ENCODE measurements at places on chromosomes 5 and 9. TPM values are rescaled to one million over a fixed set of nuclear protein-coding genes. Genes with fewer than 3 reads are reported as not detected.

DNA sequence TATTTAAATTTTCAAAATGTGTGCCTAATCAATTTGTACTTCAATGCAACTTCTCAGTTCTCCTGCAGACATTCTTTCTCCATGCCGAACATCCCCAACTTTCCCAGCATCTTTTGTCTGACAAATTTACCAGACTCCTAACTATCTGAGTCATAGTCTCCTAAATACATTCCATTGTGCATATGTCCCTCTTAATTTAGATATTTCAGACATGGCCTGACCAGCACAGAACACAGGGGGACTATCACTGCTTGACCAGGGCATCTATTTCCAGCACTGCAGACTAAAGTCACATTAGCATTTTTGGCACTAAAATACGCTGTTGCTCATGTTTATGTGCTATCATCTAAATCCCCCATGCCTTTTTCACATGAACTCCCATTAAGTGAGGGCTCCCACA is 71.9 kb downstream of the ITGA1 start:
- H3K36me3 ChIP-seq, result no peaks in the 10 kb centered on the region
- no peaks in the 10 kb centered on the region for H3K27me3 ChIP-seq
- no peak overlapping the region for H3K4me3 ChIP-seq
- no peak for DNase-seq
- H3K27ac ChIP-seq, result no peak overlapping the region

DNA sequence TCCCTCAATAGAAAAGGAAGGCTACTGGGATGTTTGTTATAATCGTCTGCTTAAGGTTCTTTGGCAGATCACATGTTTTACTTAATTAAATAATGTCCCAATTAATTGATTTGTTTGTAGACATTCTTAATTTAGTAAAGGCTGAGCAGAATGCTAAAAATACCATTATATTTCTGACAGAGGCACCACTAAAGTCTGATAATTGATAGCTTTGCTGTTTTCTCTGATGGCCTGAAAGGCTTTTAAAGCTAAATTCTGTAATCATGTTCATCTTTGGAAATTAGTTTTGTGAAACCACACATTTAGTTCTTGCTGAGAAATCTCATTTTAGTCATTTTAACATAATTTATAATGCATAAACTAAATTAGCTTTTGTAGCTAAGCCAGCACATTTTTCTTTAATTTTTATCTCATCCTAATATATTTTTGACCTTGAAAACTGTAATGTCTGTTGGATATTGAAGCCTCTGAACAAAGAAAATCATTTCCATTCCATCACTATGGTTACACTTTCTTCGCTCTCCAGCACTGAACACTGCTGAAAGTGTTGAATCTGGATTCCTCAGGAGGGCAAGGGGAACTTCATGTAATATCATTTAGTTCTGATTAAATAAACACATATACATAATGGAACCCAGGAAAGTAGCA is 329.4 kb downstream of the ELAVL2 start:
- H3K4me3 ChIP-seq, result no peak overlapping the region
- no peaks in the 10 kb centered on the region for H3K36me3 ChIP-seq
- H3K27ac ChIP-seq, result no peak overlapping the region
- no peaks in the 10 kb centered on the region for H3K27me3 ChIP-seq

GRCh38 chr9:86731511-86732063 is 215.7 kb downstream of the GAS1 start:
- no peaks in the 10 kb centered on the region for H3K4me1 ChIP-seq
- DNase-seq, result no peak
- H3K27ac ChIP-seq, result no peak overlapping the region
- no peaks in the 10 kb centered on the region for H3K27me3 ChIP-seq

- no peaks in the 10 kb centered on the region for H3K27me3 ChIP-seq
- H3K4me1 ChIP-seq, result no peaks in the 10 kb centered on the region
- H3K27ac ChIP-seq, result no peak overlapping the region
- no peak for DNase-seq
- H3K36me3 ChIP-seq, result no peaks in the 10 kb centered on the region
- H3K4me3 ChIP-seq, result no peak overlapping the region
Measured at GRCh38 chr9:123401879-123402513, 46.0 kb downstream of the CRB2 start.

DNA sequence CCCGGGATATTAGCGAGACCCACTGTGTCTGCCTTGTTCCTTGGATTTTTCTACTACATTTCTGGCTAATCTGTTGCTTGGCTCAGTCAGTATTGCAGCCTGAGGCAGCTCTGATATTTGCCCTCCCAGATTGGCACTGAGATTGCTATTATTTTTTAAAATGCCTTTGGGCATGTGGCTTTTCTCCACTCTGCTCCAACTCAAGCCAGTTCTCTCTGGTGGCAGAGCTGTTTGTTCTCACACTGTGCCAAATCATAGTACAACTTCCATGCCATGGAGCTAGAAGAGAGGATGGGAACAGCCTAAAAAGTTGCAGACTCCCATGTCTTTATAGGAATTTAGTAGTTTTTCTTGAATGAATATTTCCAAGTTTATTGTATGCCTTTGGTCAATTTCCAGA is 155.9 kb upstream of the ATP10B start:
- no peaks in the 10 kb centered on the region for H3K27me3 ChIP-seq
- DNase-seq, result no peak
- H3K4me1 ChIP-seq, result no peaks in the 10 kb centered on the region
- H3K36me3 ChIP-seq, result peaks cover 2% of the 10 kb centered on the region

GRCh38 chr5:104062621-104063377 is 500.2 kb upstream of the NUDT12 start:
- no peak overlapping the region for H3K27ac ChIP-seq
- no peaks in the 10 kb centered on the region for H3K4me1 ChIP-seq
- H3K27me3 ChIP-seq, result no peaks in the 10 kb centered on the region
- no peaks in the 10 kb centered on the region for H3K36me3 ChIP-seq

DNA sequence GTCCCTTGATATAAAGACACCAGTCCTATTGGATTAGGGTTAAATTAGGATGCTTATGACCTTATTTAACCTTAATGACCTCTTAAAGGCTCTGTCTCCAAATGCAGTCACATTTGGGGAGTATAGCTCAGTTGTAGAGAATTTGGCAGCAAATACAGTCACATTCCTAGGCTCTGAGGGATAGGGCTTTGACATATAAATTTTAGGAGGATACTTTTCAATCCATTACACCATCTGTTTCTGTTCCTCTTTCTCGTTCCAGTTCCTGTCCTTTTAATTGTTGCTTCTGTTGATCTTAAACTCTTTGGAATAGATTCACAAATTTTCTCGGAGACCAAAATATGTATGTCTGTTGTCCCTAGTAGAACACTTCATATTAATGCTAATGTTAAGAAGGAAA is 390.0 kb upstream of the PCSK5 start:
- DNase-seq, result no peak
- no peaks in the 10 kb centered on the region for H3K36me3 ChIP-seq
- no peak overlapping the region for H3K4me3 ChIP-seq
- peaks cover 7% of the 10 kb centered on the region for H3K27me3 ChIP-seq

DNA sequence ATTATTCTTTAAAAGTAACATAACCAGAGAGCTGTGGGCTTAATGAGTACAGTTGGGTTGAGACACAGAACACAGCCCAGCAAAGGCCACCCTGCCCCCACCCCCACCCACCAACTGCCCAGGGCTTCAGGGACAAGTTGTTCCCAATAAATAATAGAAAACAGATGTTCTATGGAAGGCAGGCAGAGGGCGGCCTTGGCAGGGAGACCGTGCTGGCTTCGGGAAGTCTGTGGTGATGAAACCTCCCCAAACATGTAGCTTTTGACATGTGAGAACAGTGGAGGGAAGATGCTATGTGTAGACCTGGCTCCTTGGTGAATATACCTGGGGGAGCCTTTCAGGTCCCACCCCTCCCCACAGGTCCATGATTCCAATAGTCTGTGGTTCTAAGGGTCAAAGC is 10.0 kb downstream of the TRAF1 start:
- H3K4me1 ChIP-seq, result peaks cover 95% of the 10 kb centered on the region
- no peaks in the 10 kb centered on the region for H3K27me3 ChIP-seq
- peaks cover 71% of the 10 kb centered on the region for H3K36me3 ChIP-seq
- peak overlapping the region; percentile 98 for H3K27ac ChIP-seq

GRCh38 chr9:131892902-131893500 is 153.1 kb upstream of the RAPGEF1 start:
- H3K4me1 ChIP-seq, result no peaks in the 10 kb centered on the region
- H3K4me3 ChIP-seq, result no peak overlapping the region
- H3K27me3 ChIP-seq, result no peaks in the 10 kb centered on the region
- DNase-seq, result no peak
- H3K27ac ChIP-seq, result no peak overlapping the region

DNA sequence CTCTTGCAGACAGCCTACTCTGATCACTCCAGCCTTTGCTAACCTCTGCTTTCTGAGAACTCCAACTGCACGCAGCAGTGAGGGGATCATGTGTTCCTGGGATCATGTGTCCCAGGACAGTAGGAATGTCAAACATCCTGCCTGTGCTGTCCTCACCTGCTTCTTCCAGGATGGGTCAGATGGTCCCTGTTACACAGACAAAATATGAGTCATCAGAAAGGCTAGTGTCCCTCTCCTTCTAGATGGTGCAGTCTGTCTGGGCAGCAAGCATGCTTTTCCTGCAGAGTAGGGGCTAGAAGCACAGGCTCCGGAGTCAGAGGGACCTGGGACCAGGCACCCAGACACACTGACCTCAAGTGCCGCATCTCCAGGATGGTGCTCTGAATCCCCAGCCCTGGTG is 20.1 kb upstream of the SLC25A48 start:
- H3K27ac ChIP-seq, result no peak overlapping the region
- no peak for DNase-seq
- no peaks in the 10 kb centered on the region for H3K4me1 ChIP-seq
- H3K27me3 ChIP-seq, result peaks cover 20% of the 10 kb centered on the region

GRCh38 chr5:104789366-104789765 is 1226.8 kb upstream of the NUDT12 start:
- DNase-seq, result no peak
- no peak overlapping the region for H3K4me3 ChIP-seq
- H3K4me1 ChIP-seq, result no peaks in the 10 kb centered on the region
- no peaks in the 10 kb centered on the region for H3K27me3 ChIP-seq
- no peaks in the 10 kb centered on the region for H3K36me3 ChIP-seq

- H3K27me3 ChIP-seq, result peaks cover 17% of the 10 kb centered on the region
- no peak overlapping the region for H3K4me3 ChIP-seq
- DNase-seq, result no peak
- H3K36me3 ChIP-seq, result no peaks in the 10 kb centered on the region
- no peaks in the 10 kb centered on the region for H3K4me1 ChIP-seq
Measured at GRCh38 chr9:87063871-87064270, 116.6 kb upstream of the GAS1 start.

GRCh38 chr5:40446910-40447309 is 232.8 kb upstream of the PTGER4 start:
- no peak overlapping the region for H3K27ac ChIP-seq
- peaks cover 57% of the 10 kb centered on the region for H3K36me3 ChIP-seq
- no peaks in the 10 kb centered on the region for H3K27me3 ChIP-seq
- H3K4me1 ChIP-seq, result peaks cover 20% of the 10 kb centered on the region
- no peak for DNase-seq

GRCh38 chr5:137959488-137959887 is 70.2 kb downstream of the PKD2L2 start:
- no peaks in the 10 kb centered on the region for H3K4me1 ChIP-seq
- H3K27me3 ChIP-seq, result no peaks in the 10 kb centered on the region
- no peaks in the 10 kb centered on the region for H3K36me3 ChIP-seq
- H3K27ac ChIP-seq, result no peak overlapping the region
- no peak for DNase-seq

GRCh38 chr9:107827304-107827703 is 337.7 kb upstream of the KLF4 start:
- H3K36me3 ChIP-seq, result no peaks in the 10 kb centered on the region
- no peak overlapping the region for H3K27ac ChIP-seq
- H3K4me3 ChIP-seq, result no peak overlapping the region
- no peak for DNase-seq
- H3K4me1 ChIP-seq, result no peaks in the 10 kb centered on the region
- no peaks in the 10 kb centered on the region for H3K27me3 ChIP-seq

DNA sequence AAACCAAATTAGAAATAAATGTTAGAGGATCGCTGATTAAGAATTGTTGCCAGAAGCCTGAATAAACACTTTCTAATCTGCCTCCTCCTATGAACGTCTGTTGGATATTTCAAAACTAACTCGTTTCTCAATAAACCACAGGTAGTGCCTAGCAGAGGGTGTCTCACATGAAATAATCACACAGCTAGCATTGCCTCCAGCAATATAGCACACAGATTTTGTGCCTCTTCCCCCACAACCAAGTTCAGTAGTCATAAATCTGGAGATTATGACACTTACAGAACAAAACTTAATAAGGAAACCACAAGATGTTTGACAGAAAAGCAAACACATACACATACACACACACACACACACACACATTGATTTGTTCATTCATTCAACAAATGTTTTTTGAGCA is 173.2 kb upstream of the CDH10 start:
- no peak overlapping the region for H3K27ac ChIP-seq
- H3K4me3 ChIP-seq, result no peak overlapping the region
- no peaks in the 10 kb centered on the region for H3K27me3 ChIP-seq
- no peaks in the 10 kb centered on the region for H3K4me1 ChIP-seq

GRCh38 chr9:86893811-86894490 is 53.4 kb downstream of the GAS1 start:
- H3K27ac ChIP-seq, result no peak overlapping the region
- no peaks in the 10 kb centered on the region for H3K4me1 ChIP-seq
- no peak overlapping the region for H3K4me3 ChIP-seq

DNA sequence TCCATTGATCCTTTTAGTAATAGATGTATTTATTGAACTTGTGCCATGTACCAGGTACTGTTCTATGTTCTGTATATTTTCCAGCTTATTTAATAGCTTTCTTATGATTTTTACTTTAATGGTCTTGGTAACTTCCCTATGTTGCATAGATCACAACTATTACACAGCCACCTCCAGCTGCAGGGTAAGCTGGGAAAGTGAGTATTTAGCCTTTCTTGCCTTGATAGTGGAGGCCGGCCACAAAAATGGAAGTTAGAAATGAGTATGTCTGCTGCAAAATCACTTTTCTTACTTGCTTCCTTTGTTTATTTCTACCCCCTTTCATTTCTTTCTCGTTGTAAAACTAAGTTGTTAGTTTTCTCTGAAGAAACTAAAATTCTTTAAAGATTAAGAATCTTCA is 43.1 kb upstream of the ANKDD1B start:
- H3K27me3 ChIP-seq, result no peaks in the 10 kb centered on the region
- DNase-seq, result peak; percentile 7
- H3K4me1 ChIP-seq, result peaks cover 49% of the 10 kb centered on the region
- peak overlapping the region; percentile 88 for H3K27ac ChIP-seq

- DNase-seq, result no peak
- no peaks in the 10 kb centered on the region for H3K27me3 ChIP-seq
- H3K4me1 ChIP-seq, result no peaks in the 10 kb centered on the region
- H3K4me3 ChIP-seq, result no peak overlapping the region
Measured at GRCh38 chr9:134043531-134043988, 18.3 kb downstream of the BRD3OS start.

IL4 gene
- total RNA-seq, result 1.5 TPM

TEX48 gene
- 1.7 TPM for total RNA-seq

PCDHGB3 gene
- 0.28 TPM for total RNA-seq

GABRA6 gene
- total RNA-seq, result not detected

ZFP2 gene
- 0.86 TPM for total RNA-seq

OSTF1 gene
- total RNA-seq, result 109 TPM

TYRP1 gene
- not detected for total RNA-seq

PFN3 gene
- total RNA-seq, result not detected

CMBL gene
- total RNA-seq, result 1.2 TPM

SAP30L gene
- total RNA-seq, result 45.3 TPM

EGR1 gene
- 105 TPM for total RNA-seq

DIRAS2 gene
- 0.05 TPM for total RNA-seq

MCC gene
- total RNA-seq, result 4.2 TPM

GAPT gene
- not detected for total RNA-seq

CDH6 gene
- total RNA-seq, result not detected
